ENCODE measurements at places on chromosomes 5 and 9.

DNA sequence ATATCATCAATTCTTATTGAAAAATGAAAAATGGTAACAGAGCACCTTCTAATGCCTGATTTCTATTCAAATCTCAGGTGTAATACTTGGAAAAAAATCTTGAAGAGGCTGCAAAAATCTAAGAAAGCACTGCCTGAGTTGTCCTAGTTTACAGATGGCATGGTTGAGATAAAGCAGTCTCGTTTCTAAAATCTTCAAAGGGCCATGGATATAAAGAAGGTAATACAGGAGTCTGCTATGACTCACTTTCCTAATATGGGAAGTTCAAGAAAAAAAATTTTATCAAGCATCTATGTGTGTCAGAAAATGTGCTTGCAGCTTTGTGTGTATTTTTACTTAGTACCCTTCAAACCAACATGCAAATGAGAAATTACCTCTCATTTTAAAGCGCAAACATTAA is 163.3 kb downstream of the DMAC1 start:
- DNase-seq: no peak

GRCh38 chr9:113879911-113880310 is 3.8 kb downstream of the ZNF618 start:
- DNase-seq: no peak

DNA sequence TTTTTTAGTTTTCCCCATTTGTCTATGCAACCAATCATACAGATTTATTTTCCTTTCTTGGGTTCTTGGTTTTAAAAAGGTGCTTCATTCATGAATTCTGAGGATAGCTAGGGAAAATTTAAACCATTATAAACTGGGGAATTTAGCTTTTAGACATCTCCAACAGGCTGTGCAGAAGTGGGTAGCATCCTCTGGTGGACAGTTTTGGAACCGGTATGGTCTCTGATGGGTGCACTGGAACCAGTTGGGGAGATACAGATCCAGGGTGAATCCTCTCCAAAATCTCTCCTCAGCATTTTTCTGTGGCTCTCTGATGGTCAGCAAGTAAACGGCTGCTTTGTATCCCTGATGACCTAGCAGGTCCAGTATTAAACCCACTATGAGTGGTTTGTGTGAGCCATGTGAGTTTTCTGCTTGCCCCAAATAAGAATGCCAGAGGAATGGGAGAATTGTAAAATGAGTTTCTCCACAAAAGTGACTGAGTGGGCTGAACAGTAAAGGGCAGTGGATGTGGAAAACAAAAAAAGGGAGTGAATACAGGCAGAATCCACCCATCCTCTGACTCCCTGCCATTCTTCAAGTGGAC is 9.1 kb upstream of the DNAJC25 start:
- peak; percentile 37 for DNase-seq

- DNase-seq: no peak
Measured at GRCh38 chr5:39661026-39661779, 236.4 kb upstream of the DAB2 start.

DNA sequence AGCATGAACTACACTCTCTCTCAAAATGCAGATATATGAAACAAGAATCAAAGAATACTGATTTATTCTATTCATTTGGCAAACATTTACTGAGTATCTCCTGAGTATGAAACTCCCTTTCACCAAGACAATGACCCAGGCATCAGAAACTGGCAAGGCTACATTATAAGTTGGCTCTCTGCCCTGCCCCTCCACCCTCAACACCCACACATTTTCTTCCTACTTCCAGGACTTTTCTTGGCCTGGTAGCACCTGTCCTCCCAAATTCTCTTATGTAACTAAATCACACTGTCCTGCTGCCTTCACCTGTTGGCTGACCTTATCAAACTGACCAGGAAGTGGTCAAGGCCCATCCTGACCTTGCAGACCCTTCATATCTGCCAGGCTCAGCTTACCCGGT is 3.5 kb downstream of the RASEF start:
- no peak for DNase-seq

DNA sequence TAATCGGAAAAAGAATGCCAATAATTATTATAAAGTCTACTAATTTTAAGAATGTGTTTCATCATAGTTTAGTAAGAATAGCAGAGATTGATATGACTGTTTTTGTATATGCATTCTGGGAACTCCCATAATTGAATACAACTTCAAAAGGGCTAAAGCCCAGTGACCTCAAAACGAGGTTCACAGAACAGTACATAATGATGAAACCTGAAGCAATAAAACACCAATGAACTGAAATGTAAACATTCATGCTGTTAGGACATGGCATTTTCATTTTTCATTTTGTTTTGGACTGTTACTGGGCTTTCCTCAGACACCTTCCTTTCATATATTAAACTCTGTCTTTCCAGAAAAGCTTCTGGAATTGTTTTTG is 684 bp upstream of the JMY start:
- no peak for DNase-seq

DNA sequence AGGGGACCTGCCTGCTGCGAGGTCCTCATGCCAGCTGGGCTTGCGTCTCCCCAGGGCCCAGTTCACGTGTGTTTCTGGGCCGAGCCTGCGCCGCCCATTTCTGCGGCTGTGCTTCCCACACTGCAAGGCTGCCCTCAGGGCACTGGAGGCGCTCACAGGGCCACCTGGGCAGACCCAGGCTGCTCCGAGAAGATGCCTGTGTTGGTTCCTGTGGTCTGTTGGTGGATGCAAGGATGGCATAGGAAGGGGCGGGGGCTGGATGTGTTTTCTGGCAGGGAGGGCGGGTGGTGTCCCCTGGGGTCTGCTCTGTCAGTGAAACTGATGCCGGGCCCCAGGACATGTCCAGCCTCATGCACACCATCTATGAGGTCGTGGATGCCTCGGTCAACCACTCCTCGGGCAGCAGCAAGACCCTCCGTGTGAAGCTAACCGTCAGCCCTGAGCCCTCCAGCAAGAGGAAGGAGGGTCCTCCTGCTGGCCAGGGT is 25.9 kb downstream of the NKD2 start:
- no peak for DNase-seq

GRCh38 chr5:133353741-133354140 is 258.6 kb downstream of the FSTL4 start:
- DNase-seq: no peak

DNA sequence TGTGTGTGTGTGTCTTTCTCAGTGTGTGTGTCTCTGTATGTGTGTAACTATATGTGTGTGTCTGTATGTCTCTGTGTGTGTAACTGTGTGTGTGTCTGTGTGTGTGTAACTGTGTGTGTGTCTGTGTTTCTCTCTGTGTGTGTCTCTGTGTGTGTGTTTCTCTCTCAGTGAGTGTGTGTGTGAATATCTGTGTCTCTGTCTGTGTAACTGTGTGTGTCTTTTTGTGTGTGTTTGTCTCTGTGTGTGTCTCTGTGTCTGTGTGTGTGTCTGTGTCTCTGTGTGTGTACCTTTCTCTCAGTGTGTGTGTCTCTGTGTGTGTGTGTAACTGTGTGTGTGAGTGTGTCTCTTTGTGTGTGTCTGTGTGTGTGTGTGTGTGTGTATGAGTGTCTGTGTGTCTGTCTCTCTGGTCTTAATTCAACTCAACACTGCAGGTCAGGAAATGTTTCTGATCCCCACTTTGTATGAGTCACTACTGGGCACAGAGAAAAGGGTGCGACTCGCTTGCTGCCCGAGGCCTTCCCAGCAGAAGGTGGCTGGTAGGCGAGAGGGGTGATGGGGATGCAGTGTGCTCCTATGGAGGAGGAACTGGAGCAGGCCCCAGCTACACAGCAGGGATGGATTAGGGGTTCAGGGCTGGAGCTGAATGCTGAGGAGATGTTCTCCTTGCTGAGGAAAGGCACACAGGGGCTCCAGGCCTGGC is 52.1 kb downstream of the NSG2 start:
- DNase-seq: no peak

- no peak for DNase-seq
Measured at GRCh38 chr9:113600023-113600823, 136.7 kb downstream of the RGS3 start.

DNA sequence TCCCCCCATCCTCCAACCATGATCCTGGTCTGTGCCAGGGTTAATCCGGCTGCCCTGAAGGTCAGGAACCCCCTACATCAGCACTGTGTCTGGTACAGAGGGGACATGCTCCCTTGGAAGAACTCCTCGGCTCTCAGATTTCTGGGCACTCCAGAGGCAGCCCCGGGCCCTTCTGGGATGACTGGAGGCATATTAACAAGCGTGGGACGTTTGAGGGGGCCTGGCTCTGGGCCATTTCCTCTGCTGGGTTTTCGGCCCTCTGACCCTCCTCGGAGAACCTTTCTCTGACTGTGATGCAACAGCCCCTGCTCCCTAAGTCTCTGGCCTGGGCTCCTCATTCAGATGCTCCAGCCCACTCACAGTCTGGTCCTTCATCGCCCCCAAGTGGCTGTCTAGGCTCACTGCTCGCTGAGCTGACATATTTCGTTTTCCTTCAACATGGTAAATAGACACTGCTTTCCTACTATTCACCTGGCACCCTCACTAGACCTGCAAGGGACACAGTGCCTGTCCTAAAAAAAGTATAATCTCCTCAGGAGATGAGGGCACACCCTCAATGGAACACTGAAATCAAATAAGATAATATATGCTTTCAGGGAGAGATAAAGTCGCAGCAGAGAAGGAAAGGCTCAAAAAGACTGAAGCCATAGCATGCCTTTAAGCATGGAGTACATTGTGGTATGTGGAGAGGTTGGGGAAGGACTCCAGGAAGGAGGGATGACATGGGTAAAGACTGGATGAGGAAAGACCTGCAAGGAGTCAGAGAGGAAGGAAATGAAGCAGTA is 404.7 kb upstream of the TRPC7 start:
- DNase-seq: peak; percentile 83

DNA sequence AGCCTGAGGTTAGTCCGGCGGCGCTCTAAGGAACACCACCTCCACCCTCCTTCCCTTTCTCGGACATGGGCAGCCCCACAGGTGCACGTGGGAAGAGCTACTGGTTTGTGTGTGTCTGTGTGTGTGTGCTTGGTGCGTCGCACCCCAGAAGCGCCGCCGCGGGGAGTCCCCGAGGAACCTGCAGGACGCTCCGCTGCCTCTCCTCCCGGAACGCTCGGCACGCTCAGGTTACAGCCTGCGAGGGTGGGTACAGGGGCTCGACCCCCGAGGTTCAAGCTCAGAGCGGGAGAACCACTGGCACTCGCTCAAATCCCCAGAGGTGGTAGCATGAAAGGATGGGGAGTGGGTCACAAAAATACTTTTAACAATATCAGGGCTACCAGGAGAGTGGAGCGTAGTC is 2.0 kb downstream of the ASTN2 start:
- DNase-seq: no peak
